Stimulated activated CD8-positive, alpha-beta memory T cell treated with anti-CD3 and anti-CD28 coated beads, Interleukin-12 subunit alpha, Interleukin-12 subunit beta, amount 100 ng/mL, for 4 hours (primary cell): ENCODE measurements at places on chromosomes 13 and 19.

- DNase-seq, result no peak
These were observed 47.5 kb upstream of the MBNL2 start for GRCh38 chr13:97174638-97175037.

DNA sequence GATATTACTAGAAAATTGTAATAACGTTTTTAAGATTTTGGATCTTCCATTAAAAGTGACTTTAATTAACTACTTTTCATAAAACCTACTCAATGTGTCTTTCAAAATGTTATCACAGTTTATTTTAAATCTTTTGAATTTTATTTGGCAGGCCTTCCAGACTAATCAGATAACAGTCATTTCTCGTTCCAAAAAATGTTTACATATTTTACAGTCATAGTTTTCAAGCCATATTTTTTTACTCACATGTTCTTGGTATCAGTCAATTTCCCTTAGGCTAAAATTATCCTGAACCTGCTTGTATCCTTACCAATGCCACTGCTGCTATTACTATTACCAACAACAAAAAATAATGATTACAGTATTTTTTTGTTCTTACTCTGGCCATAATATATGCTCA is 1783.5 kb downstream of the SLITRK5 start:
- no peak for DNase-seq

DNA sequence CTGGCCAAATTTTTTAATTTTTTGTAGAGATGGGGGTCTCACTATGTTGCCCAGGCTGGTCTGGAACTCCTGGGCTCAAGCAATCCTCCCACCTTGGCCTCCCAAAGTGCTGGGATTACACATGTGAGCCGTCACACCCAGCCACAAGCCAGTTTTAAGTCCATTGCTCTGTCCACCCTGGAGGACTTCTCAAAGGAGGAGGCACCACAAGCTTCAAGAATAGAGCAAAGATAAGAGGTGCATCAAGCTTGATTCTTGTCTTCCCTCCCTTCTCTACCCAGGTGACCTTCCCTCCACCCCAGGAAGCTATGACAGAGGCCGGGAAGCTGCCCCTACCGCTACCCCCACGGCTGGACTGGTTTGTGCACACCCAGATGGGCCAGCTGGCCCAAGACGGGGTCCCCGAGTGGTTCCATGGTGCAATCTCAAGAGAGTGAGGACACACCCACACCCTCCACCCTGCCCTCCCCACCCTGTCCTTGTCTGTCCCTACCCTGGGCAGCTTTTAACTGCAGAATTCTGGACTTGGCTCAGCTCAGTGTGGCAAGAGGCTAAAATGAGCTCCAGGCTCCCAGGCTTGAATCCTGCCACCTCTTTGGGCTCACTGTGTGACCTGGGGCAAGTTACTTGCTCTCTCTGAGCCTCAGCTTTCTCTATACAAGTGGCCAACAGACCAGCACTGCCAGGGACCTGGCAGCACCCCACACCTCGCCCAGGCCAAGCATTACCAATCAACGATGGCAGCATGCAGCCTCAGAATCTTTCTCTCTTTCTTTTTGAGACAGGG is 5.2 kb downstream of the HSH2D start:
- DNase-seq, result no peak

- no peak for DNase-seq
These were observed 169.2 kb upstream of the TSHZ3 start for GRCh38 chr19:31518216-31519020.

- DNase-seq, result no peak
These were observed 35.7 kb downstream of the TSKS start for GRCh38 chr19:49727217-49728030.
